ENCODE measurements at places on chromosomes 7 and 10.

- DNase-seq, result no peak
Observed at GRCh38 chr10:26780793-26781601, 79.8 kb downstream of the ABI1 start.

DNA sequence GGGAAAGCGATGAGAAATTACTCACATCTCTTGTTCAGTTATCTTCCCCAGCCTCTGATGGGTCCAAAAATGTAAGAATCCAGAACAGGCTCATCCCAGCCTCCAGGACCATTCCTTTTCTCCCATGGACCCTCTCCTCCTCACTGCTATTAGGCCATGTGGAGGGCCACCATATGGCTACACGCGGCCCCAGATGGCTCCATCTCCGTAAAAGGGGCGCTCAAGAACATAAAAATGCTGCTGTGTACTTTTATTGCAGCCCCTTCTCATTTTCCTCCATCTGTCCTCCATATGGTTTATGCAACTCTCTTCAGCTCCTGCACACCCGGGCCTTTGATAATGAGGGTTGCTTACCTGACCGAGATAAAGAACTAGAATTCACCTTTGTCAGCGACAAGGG is 166.2 kb downstream of the RAPGEF5 start:
- DNase-seq, result no peak

- DNase-seq, result no peak
Observed at GRCh38 chr7:141375442-141375841, 175.8 kb upstream of the AGK start.

DNA sequence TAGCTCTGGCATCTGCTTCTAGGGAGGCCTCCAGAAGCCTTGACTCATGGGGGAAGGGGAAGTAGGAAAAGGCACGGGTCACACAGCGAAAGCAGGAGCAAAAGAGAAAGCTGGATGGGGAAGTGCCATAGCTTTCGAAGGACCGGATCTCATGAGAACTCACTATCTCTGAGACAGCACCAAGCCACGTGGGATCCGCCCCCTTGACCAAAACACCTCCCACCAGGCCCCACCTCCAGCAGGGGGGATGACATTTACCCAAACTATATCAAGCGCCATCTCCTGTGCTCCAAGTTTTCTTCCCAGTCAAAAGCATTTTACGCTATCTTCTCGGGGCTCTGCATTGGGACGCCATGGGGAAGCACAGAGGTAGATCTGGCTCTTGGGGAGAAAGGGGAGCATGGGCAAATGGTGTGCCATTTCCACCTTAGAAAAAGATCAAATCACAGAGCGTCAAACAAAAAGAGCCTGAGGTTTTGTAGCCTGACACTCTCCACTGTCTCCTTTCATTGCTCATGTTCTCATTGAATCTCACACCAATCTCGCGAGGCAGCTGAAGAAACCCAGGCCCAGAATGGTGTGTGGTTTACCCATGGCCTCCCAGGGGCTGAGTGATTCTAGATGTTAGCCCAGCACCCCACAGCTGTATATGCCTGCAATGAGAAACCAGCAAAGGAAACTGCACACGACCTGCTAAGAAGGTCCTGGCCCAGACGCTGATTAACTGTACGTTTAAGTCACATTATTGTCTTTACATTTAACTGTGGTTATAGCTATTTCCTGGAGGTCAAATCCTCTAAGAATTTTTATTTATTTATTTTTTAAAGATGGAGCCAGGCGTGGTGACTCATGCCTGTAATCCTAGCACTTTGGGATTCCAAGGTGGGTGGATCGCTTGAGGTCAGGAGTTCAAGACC is 8.1 kb upstream of the OLAH start:
- DNase-seq, result no peak

DNA sequence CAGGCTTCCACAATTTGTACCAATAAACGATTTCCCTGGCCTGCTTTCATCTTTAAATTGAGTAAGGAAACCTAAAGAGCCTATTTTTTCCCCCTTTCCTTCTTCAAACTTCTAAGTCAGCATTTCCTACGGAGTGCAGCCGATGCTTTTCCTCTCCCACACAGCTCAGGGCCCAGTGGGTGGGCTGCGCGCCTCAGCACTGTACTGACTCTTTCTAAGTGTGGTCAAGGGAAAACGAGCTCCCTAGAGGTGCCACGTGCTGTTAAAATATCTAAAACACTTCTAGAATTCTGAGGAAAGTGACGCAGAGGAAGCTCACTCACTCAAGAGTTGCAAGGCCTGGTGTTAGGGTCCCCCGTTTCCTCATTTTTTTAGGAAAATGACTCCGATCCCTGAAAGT is 29.0 kb downstream of the STEAP1B start:
- no peak for DNase-seq

DNA sequence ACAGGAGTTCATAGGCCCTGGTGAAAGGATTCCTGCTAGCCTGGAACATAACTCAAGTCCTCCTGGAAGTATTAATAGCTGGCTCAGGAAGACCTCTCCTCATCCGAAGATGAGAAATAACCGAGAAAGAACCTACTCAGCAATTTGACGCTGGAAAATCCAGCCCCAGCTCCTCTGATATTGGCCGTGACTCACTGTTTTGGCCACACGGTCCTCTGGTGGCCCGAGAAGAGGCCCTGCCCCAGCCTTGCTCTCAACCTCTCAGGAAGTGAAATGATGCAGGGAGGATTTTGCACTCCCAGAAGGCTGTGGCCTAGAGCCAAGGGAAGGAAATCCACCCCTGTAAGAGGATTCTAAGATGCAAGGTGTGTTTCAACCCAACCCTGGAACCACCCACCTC is 121.6 kb downstream of the MTPAP start:
- no peak for DNase-seq

DNA sequence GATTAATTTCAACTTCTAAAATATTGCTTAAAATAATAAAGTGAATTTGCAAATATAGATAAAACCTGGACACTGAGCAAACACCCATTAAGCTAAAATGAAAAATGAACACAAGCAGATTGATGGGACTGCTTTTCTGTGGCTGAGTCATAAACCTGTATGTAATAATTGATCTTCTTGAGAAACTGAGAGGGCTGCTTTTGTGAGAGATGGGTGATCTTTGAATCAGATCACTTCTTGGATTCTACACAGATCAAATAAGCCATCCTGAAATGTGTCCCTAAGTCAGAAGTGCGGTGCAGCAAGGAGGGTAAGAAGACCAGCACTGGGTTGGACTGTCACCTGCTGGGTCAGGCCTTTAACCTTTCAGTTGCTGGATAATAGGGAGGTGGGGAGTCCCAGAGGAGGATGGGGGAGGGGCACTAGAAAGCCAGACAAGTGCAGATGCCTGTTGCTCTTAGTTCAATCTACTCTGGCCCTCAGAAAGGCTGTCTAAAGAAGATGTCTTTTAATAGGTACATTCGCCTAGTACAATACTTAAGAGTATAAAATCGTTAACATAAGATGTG is 178.2 kb upstream of the NAMPT start:
- DNase-seq, result no peak

DNA sequence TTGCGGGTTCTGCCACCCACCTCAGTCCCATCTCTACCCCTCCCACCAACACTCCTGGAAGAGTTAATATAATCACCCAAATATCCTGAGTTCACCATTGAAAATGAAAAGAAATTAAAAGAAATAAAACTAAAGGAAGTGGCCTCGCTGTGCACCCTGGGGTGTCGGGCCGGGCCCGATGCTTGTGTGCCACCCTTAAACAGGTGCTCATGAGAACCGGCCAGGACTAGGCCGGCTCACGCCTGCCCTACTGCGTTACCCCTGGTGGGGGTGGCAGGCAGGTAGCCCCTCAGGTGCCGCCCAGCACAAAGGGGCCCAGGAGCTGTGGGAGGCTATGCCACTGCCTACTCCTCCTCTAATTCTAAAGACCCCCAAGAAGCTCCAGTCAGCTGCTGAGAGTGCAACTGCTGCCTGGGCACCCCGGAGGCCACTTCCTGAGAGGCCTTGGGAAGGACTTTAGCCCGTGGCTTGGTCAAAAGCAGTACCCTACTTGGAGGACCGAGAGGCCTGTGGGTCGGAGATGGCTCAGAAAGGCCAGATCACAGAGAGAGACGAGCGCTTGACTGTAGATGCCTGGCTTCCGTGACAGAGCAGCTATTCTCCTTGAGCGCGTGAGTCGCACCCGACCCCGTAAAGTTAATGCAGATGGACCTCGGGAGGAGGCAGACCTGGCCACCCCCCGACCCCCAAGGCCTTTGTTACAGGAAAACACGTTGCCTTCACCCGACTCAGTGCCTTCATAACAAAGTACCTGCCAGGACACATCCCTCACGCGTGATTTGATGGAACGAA is 51.0 kb upstream of the PPP2R2D start:
- no peak for DNase-seq

DNA sequence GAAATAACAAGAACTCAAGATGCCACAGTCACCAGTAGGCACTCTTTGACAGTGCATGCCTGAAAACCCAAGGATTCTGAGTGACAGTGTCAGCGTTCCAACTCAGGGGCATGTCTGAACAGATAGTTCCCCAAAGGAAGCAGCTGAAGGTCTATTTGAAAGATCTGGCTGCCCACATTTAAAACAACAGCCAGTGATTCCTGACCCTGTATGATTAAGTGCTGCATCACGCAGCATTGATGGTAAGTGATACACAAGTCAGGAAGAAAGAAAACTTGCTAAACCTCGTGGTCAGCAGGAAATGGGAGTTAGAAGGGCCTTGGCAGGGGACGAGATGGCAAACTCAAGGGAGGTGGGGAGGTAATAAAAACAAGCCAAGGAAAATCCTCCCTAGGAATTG is 1013.1 kb downstream of the TYW1 start:
- no peak for DNase-seq

DNA sequence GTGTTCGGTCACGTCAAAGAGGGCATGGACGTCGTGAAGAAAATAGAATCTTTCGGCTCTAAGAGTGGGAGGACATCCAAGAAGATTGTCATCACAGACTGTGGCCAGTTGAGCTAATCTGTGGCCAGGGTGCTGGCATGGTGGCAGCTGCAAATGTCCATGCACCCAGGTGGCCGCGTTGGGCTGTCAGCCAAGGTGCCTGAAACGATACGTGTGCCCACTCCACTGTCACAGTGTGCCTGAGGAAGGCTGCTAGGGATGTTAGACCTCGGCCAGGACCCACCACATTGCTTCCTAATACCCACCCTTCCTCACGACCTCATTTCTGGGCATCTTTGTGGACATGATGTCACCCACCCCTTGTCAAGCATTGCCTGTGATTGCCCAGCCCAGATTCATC is 6.5 kb downstream of the PPIF start:
- no peak for DNase-seq

GRCh38 chr7:136533732-136534131 is 334.7 kb upstream of the CHRM2 start:
- DNase-seq, result no peak

- no peak for DNase-seq
Observed at GRCh38 chr7:78264105-78264504, 465.5 kb downstream of the PHTF2 start.

GRCh38 chr7:95472581-95473161 is 13.1 kb upstream of the ASB4 start:
- DNase-seq, result no peak

GRCh38 chr10:50432211-50433009 is 181.1 kb upstream of the ASAH2 start:
- no peak for DNase-seq

Data from stimulated activated CD4-positive, alpha-beta T cell treated with anti-CD3 and anti-CD28 coated beads, Interleukin-15, amount 100 ng/mL, for 1 hour (primary cell).